RPMI7951 (cell line): ENCODE measurements at places on chromosomes 13 and 19. TPM values are rescaled to one million over a fixed set of nuclear protein-coding genes. Genes with fewer than 3 reads are reported as not detected.
A peak's percentile ranks its signal among the peaks of the same experiment; 100 is the strongest.

GRCh38 chr13:59587030-59587429 is 576.7 kb downstream of the DIAPH3 start:
- no peak for DNase-seq

DNA sequence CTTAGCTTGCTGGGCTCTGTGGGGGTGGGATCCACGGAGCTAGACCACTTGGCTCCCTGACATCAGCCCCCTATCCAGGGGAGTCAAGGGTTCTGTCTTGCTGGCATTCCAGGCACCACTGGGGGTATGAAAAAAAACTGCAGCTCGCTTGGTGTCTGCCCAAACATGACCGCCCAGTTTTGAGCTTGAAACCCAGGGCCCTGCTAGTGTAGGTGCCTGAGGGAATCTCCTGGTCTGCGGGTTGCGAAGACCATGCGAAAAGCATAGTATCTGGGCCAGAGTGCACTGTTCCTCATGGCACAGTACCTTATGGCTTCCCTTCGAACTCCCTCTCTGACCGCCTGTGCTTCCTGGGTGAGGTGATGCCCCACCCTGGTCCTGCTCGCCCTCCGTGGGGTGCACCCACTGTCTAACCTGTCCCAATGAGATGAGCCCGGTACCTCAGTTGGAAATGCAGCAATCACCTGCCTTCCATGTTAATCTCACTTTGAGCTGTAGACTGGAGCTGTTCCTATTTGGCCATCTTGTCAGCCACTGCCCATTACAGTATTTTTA is 120.8 kb upstream of the TNFSF11 start:
- no peak for DNase-seq

MARK4 gene
- 6.6 and 7.3 TPM in 2 replicates for total RNA-seq

DNA sequence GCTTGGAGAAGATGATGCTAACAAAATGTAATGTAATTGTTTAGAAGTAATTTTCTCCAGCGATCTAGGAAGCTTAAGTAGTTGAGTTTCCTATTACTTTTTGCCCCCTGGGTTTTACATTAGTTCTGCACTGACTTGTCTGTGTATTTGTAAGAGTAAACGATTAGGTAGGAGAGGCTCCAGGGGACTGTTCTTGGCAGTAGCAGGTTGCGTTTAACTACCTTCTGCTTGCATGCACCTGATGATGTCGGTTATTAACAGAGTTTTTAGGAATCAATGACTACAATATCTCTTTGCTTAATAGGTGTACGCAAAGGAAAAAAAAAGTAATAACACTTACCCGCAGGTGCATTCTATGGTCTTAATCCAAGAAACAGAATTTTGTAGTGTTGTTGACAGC is 18.3 kb upstream of the UGGT2 start:
- DNase-seq, result no peak

DNA sequence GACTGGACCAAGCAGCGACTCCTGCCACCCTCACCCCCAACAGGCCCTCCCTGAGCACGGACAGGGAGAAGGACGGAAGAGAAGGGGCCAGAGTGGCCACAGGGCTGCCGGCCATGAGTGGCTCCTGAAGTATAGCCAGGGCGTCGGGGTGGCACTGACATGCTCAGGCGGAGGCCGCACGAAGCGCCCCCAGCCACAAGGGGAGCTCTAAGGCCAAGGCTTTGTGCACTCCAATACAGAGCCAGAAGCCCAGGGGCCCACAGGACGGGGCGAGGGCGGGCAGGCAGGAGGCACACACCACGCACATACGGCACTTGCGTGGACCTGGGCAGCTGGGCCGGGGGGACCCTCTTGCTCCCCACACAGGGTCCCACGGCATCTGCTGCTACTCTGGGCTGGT is 52.0 kb downstream of the KLF2 start:
- no peak for DNase-seq

MTUS2 gene
- 0.10 and 0.24 TPM in 2 replicates for total RNA-seq

LINGO3 gene
- total RNA-seq, result 0.10 TPM in 1 of 2 replicates, not detected in the other

ZNF433 gene
- 3.5 and 6.7 TPM in 2 replicates for total RNA-seq

DNA sequence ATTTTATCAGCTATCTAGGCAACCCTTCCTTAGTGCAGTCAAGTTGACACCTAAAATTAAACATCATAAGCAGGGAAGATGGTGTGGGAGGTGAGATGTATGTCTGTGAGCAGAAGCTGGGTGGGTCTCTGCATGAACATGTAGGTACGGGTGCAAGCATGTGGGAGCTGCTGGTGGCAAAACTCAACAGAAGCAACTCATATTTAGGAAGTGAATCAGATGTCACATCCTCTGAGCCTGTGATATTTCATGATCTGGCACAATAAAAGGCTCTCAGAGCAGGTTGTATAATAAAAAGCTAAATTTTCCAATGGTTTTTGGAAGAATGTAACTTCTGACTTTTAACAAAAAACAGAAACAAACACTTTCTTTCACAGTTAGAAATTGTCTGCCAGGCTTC is 44.4 kb downstream of the C1QTNF9 start:
- DNase-seq, result no peak

- DNase-seq, result peak; percentile 48
Observed at GRCh38 chr19:27794494-27795042, 1418.4 kb downstream of the UQCRFS1 start.
